Smooth muscle cell of the umbilical artery (primary cell): ENCODE measurements at places on chromosomes 7 and 10. TPM values are rescaled to one million over a fixed set of nuclear protein-coding genes. Genes with fewer than 3 reads are reported as not detected.

The MYH16 gene
- under 0.01 and 0.32 TPM in 2 replicates for total RNA-seq

The CC2D2B gene
- total RNA-seq: 0.18 and 0.30 TPM in 2 replicates

The PIP gene
- not detected in 2 replicates for total RNA-seq

The ZNF394 gene
- 18.1 and 25.8 TPM in 2 replicates for total RNA-seq

The NUPR2 gene
- not detected in 2 replicates for total RNA-seq

The ANKRD2 gene
- total RNA-seq: 0.74 and 0.89 TPM in 2 replicates

The SEC31B gene
- total RNA-seq: 3.2 and 3.9 TPM in 2 replicates

The ZNF239 gene
- total RNA-seq: 7.1 and 10.2 TPM in 2 replicates

The CALY gene
- 0.23 and 0.30 TPM in 2 replicates for total RNA-seq

The ABCA13 gene
- under 0.01 and 0.09 TPM in 2 replicates for total RNA-seq

The FZD1 gene
- 7.7 and 8.3 TPM in 2 replicates for total RNA-seq

The PCLO gene
- 0.59 and 3.0 TPM in 2 replicates for total RNA-seq

The BAMBI gene
- 9.8 and 128 TPM in 2 replicates for total RNA-seq

The LDB1 gene
- total RNA-seq: 39.2 and 46.9 TPM in 2 replicates

The NOBOX gene
- total RNA-seq: not detected in 2 replicates

The PDE6C gene
- not detected in 2 replicates for total RNA-seq

The DNAJC30 gene
- 2.3 and 2.4 TPM in 2 replicates for total RNA-seq

The CAV1 gene
- 57.0 and 517 TPM in 2 replicates for total RNA-seq

The CDC14C gene
- total RNA-seq: not detected in 2 replicates

The STK31 gene
- not detected in 2 replicates for total RNA-seq

The NUTM2E gene
- total RNA-seq: 0.05 TPM in 1 of 2 replicates, not detected in the other
